ENCODE measurements at places on chromosomes 7 and 10. TPM values are rescaled to one million over a fixed set of nuclear protein-coding genes. Genes with fewer than 3 reads are reported as not detected.

ERVW-1 gene
- total RNA-seq: not detected

SPDYE2 gene
- total RNA-seq: not detected

CYP2C9 gene
- total RNA-seq: not detected

CADPS2 gene
- total RNA-seq: not detected

All from A549 treated with ZK216348 at 1 μM for 4 hours (cell line).